ENCODE measurements at places on chromosomes 5 and 9.

DNA sequence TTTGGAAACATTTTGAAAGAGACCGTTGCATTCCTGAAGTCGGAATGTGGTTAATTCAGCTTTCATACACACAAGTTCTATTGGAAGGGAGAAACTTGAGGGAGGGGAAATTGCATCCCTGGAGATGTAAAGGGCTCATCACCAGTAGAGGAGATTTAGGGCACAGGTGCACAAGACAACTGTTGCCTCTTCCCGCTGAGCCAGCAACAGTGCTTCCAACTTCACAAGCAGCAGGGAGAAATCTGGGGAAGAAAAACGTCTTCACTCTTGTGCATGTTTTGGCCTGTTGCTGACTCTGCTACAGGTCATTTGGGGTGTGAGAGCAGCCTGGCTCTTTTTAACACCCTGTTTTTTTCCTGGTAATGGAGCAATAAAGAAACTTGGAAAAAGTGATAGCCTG, 277.9 kb downstream of the GAS1 start:
- no peak for DNase-seq

DNA sequence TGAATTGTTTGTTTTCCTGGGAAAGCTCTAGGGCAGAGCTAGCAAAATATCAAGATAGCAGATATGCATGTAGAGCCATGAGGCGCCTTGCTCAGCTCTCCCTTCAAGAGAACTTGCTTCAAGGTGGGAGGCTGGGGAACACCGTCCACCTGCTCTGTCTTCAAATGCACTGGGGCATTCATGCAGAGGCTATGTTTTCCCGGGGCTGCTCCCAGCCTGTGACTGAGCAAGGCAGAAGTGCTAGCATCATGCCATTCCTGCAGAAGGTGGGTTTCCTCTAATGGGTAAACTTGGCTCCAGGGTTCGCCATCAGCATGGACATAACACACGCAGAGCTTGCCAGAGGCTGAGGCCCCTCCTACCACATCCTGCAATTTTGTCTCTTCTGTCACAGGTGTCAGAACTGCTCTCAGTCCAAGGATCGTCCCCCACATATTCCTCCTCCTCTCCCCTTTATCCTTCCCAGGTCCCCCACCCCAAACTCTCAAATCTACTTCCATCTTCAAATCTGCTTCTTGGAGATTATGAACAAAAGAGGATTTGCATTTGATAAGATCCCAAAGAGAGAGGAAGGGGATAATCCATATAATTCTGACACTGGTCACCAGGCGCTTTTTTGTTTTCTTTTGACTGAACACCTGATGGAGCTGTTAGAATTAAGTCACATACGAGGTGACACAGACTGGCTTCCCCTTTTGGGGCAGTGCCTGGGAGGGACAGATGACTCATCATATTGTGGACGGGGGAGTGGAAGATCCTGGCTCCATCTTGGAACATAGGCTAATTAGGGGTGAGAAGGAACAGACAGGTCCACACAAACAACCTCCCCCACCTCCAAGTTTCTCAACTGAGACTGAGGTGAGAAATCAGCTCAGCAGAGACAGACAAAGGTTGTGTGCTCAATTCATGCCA, 85.0 kb upstream of the TAF11L2 start:
- no peak for DNase-seq

- DNase-seq, result no peak
Observed at GRCh38 chr5:151584057-151584937, 6.8 kb downstream of the FAT2 start.

GRCh38 chr9:37953775-37954437, 50.0 kb upstream of the SLC25A51 start:
- no peak for DNase-seq

- no peak for DNase-seq
Observed at GRCh38 chr5:111685969-111686368, 71.0 kb downstream of the NREP start.

DNA sequence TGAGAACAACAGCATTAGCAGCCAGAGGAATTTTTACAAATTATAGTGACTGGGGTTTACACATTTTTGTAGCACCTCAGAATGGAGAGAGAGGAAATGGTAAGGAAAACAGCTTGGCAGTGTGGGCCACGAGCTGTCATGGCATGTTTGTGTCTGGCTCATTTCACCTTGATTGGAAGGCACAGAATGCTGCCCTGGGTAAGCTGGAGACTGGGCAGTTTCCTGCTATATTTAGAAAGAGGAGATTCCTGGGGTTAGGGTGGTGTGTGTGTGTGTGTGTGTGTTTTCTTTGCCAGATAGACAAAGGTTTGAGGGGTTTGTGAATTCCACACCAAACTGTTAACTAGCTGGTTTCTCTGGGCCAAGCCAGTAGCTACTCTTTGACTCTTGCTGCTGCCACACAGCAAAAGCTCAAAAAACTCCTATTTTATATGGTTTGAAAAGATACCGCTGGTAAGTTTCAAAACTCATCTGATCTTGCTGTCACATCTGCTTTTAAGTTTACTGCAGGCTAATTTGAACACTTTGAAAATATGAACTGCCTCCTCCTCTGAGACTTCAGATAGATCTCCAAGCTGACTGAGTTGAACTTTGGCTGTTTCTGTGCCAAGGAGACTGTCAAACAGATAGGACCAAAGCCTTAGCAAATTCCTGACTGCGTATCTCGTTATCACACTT, 9.1 kb downstream of the ARHGAP26 start:
- DNase-seq, result no peak

GRCh38 chr5:59500014-59500413, 393.5 kb downstream of the PDE4D start:
- no peak for DNase-seq

- no peak for DNase-seq
Observed at GRCh38 chr9:34553511-34554021, 30.8 kb upstream of the ENHO start.

DNA sequence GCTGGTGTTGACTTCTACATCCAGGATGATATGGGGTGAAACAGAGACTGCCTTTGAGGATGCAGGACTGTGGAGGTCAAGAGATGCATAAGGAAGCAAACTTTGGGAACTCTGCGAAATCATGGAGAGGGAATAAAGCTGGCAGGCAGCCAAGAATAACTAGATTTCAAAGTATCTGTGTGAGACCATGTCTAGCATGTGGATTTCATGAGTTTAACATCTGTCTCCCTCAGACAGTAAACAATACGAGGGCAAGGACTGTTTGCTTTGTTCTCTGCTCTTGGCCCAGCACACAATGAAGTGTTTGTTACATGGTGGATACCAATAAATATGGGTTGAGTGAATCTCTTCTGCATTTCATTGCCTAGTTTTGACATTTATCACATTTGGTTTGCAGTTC, 71.3 kb downstream of the RASEF start:
- no peak for DNase-seq

DNA sequence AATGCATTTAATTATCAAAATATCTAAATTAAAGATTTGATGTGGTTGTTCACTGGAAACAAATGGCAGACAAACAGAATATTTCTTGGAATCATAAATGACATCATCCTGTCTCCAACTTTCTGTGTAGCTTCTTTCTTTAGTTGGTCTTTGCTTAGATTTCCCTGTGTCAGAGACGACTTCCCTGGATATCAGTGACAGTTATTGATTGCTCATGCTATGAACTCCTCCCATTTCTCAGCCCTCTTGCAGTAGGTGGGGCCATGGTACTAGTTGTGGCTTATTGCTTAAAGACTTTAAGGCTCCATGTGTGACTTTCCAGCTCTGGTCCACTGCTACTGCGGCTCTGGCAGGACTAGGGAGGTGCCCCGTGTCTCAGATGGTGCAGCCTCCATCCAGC, 592.6 kb downstream of the MTRR start:
- DNase-seq, result no peak

- no peak for DNase-seq
Observed at GRCh38 chr9:35067056-35067455, 5.4 kb downstream of the VCP start.

DNA sequence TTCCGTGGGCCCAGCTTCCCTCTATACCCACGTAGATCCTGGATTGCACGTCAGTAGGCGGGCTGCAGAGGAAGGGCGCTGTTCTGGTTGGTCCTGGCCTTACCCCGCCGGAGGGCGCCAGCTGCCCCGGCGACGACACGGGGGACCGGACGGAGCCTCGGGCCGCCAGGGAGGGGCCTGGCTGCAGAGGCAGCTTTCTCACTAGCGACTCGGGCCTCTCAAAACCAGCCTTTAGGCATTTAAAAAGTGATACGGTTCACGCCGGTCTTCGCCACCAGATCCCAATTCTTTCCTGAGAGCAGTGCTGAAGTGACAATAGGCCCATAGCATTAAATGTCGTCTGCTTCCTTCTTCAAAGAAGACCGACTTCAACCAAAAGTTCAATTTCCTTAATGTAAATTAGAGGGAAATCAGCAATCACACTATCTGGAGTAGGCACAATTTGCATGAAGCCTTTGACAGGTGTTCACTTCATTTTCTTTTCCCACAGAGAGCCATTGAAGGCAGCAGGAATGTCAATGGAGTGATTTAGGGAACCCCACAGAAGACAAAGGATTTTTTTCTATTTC, 17.6 kb upstream of the UBE2D2 start:
- DNase-seq, result peak; percentile 6

DNA sequence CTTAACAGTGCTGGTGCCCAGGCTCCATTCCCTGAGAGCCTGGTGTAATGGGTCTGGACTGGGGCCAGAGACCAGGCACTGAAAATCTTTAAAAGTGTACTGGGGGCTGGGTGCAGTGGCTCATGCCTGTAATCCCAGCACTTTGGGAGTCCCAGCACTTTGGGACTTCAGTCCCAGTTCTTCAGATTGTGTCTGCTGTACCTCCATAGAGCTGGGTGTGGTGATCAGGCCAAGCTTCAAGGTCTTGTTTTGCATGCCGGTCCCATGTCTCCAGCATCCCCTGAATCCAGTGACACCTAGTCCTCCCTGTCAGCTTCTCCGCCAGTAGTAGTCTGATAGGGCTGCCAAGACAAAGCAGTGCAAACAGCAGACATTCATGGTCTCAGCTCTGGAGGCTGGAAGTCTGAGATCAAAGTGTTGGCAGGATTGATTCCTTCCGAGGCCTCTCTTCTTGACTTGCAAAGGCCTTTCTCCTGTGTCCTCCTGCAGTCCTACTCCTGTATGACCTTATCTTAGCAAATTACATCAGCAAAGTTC, 108.2 kb downstream of the SYK start:
- DNase-seq, result no peak

DNA sequence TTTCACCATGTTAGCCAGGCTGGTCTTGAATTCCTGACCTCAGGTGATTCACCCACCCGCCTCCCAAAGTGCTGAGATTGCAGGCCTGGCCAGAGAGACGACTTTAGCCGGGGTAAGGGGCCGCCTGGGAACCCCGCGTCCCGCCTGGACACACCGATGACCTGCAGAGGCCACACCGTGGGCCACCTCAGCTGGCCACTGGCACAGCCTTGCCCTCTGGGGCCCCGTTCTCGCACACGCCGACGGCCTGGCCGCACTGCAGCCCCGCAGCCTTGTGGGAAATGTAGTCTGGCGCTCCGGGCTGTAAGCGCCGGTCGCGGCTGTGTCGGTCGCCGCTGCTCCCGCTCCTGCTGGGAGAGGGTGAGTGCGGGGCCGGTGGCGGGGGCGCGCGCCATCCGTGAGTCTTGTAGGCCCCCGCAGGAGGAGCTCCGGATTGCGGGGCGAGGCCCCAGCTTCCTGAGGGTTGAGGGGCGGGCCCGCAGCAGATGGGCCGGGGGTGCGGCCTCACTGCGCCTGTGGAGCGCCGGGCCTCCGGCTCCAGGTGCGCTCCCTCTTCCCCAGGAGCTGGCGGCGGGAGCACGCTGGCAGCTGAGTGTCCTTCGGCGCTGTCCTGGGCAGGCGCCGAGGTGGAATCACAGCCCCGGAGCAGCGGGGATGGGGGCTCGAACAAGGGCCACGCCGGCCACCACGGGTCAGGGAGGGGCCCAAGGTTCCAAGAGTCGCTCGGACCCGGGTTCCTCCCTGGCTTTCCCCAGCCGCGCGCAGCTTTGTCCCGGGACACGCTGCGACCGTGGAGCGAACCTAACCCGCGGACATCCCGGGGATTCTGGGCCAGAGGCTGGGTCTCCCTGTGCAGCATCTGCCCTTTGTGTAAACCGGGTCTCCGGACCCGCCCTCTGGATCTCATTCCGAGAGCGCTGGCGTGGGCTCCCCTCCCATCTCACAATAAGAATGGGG, at the start of gene ZFP2:
Gene ZFP2 (plus strand): TSS at position 299 of the 957 bp plus-strand sequence. CDS start 35,401 bp downstream, outside the sequence.
- no peak for DNase-seq

GRCh38 chr9:128102861-128103588, 24.5 kb downstream of the PTGES2 start:
- no peak for DNase-seq
